Myometrial cell (primary cell): ENCODE measurements at places on chromosomes 3 and 15. TPM values are rescaled to one million over a fixed set of nuclear protein-coding genes. Genes with fewer than 3 reads are reported as not detected.

Gene UPK1B
- total RNA-seq, result 0.53 TPM in 1 of 2 replicates, not detected in the other

Gene OR5K2
- not detected in 2 replicates for total RNA-seq

Gene MYO5C
- not detected in 2 replicates for total RNA-seq

Gene GXYLT2
- total RNA-seq, result 11.7 and 18.2 TPM in 2 replicates

Gene ALPK3
- total RNA-seq, result under 0.01 and 0.29 TPM in 2 replicates

Gene SNURF
- total RNA-seq, result 0.35 and 2.9 TPM in 2 replicates

Gene LRRC34
- total RNA-seq, result 5.3 and 9.5 TPM in 2 replicates

Gene HESX1
- not detected in 2 replicates for total RNA-seq

Gene SEMA3B
- 19.0 and 23.0 TPM in 2 replicates for total RNA-seq

Gene PAQR9
- total RNA-seq, result not detected in 2 replicates

Gene ZNF660
- total RNA-seq, result 0.29 and 0.71 TPM in 2 replicates

Gene FBXO40
- total RNA-seq, result not detected in 2 replicates

Gene CHRD
- total RNA-seq, result 1.1 and 10.7 TPM in 2 replicates

Gene PARP16
- total RNA-seq, result 5.2 and 9.7 TPM in 2 replicates

Gene TERC
- total RNA-seq, result 266 and 343 TPM in 2 replicates

Gene RBP2
- total RNA-seq, result not detected in 2 replicates

Gene EFCC1
- not detected in 2 replicates for total RNA-seq

Gene GPR15
- not detected in 2 replicates for total RNA-seq
